ENCODE measurements at places on chromosomes 3 and 15. TPM values are rescaled to one million over a fixed set of nuclear protein-coding genes. Genes with fewer than 3 reads are reported as not detected.

The TBC1D23 gene
- total RNA-seq: 18.3 TPM

The ZNF280D gene
- total RNA-seq: 29.9 TPM

DNA sequence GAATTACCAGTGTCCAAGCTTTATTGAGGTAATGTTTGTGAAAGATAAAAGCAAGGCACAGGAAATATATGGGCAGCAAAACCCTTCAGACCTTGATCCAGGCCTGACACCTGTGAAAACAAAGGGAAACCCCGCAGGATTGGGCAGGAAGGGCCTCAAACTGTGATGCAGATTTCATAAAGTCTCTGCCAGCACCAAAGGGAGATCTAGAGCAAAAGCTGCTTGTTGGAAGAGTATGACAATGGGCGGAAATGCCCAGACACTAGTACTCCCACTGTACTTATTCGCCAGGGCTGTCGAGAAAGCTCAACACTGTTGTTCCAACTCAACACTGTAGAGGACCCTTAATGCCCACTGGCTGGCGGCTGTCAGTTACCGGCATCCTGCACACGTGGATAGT, 207.9 kb downstream of the CD47 start:
- H3K4me1 ChIP-seq: no peaks in the 10 kb centered on the region
- no peaks in the 10 kb centered on the region for H3K27me3 ChIP-seq
- H3K36me3 ChIP-seq: no peaks in the 10 kb centered on the region
- no peak overlapping the region for H3K27ac ChIP-seq
- no peak overlapping the region for H3K4me3 ChIP-seq

GRCh38 chr3:64266983-64267382, 41.7 kb upstream of the PRICKLE2 start:
- H3K27me3 ChIP-seq: peaks cover 26% of the 10 kb centered on the region
- no peak for DNase-seq
- no peaks in the 10 kb centered on the region for H3K36me3 ChIP-seq
- no peak overlapping the region for H3K4me3 ChIP-seq
- no peak overlapping the region for H3K27ac ChIP-seq

- H3K4me3 ChIP-seq: no peak overlapping the region
- peaks cover 10% of the 10 kb centered on the region for H3K36me3 ChIP-seq
- H3K27ac ChIP-seq: no peak overlapping the region
- DNase-seq: no peak
Observed at GRCh38 chr3:51999846-52000245, 4.2 kb upstream of the RPL29 start.

DNA sequence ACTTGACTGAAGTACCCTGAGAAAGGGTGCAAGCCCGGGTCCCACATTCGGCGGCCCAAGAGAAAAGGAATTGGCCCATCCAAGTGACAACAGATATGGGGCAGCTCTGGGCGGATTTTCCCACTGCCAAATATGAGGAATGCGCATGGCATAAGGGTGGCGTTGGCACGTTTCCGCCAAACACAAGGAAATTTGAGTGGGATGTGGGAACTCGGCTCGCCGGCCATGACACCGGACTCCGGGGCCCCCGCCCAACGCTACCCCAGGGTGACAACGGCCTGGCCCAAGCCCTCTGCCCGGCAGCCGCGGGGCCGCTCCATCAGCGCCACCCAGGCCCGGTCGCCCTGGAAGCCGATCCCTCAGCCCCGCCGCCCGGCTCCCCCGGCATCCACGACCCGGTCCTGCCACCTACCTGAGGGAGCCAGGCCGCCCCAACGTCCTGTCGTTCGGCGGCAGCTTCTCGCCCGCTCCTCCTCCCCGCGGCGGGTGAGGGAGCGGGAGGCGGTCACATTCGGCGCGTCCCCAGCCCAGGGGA, 449 bp downstream of the RAF1 start:
- peaks cover 5% of the 10 kb centered on the region for H3K36me3 ChIP-seq
- H3K27me3 ChIP-seq: no peaks in the 10 kb centered on the region
- peak overlapping the region; percentile 99 for H3K27ac ChIP-seq
- peaks cover 36% of the 10 kb centered on the region for H3K4me1 ChIP-seq
- no peak for DNase-seq
- H3K4me3 ChIP-seq: peak overlapping the region; percentile 86

DNA sequence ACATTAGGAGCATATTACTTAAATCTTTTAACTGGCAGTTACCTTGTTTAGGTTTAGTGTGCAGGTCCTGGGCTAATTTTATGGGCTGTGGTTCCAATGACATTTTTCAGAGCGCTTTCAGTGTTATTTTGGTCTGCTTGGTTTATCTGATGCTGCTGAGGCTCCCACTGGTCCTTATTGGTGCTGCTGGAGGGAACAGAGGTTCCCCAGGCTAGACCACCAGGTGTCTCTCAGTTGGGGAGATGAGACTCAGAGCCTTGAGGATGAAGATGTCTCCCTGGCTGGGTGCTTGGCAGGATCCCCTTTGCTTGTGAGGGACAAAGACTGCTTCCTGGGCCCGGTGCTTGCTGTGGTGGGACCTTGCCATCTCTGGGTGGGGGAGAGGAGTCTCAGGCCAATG, 28.3 kb upstream of the TASOR start:
- no peak for DNase-seq
- H3K36me3 ChIP-seq: no peaks in the 10 kb centered on the region
- no peaks in the 10 kb centered on the region for H3K4me1 ChIP-seq
- no peak overlapping the region for H3K27ac ChIP-seq
- no peak overlapping the region for H3K4me3 ChIP-seq

DNA sequence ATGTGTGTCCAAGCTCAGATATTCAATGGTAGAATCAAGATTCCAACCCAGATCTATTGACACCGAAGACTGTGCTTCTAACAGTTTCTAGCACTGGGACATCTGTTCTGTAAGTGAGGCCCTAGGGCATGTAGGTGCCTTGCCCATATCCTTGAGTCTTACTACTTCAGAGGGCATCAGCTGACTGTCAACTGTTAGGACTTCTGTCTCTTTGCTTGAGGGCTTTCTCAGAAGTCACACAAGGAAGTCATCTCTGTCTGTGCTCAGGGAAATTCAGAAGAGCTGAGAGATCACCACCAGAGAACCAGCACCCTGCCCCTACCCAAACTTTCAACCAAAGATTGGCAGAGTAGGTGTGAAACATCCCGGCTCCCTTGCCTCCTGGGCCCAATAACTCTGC, 403.6 kb upstream of the PROK2 start:
- peaks cover 33% of the 10 kb centered on the region for H3K4me1 ChIP-seq
- H3K27ac ChIP-seq: no peak overlapping the region
- no peak for DNase-seq
- H3K4me3 ChIP-seq: no peak overlapping the region
- peaks cover 6% of the 10 kb centered on the region for H3K36me3 ChIP-seq

DNA sequence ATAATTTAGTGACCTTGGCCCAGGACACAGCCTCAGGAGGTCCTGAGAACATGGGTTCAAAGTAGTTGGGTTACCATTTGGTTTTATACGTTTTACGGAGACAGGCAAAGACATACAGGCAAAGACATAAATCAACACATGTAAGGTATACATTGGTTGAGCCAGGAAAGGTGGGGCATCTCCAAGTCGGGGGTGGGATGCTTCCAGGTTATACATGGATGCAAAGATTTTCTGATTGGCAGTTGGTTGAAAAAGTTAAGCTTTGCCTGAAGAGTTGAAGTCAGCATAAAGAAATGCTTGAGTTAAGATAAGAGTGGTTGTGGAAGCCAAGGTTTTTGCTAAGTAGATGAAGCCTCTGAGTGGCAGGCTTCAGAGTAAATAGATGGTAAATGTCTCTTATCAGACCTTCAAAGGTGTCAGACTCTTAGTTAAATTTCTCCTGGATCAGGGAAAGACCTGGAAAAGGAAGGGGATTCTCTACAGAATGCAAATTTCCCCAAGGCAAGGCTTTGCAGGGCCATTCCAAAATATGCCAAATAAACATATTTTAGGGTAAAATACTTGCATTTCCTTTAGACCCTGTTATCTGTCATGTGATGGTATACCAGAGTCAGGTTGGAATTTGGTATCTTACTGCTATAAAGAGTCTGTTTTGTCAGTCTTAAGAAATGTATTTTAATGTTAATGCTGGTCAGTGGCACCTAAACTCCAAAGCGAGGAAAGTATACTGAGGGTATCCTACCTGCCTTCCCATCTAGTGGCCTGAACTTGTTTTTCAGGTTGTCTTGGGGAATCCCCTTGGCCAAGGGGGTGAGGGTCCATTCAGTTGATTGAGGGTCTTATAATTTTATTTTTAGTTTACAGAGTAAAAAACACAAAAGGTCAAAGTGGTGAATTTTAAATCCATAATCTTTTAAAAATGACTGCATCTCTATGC, 8.2 kb upstream of the PDHB start:
- no peaks in the 10 kb centered on the region for H3K36me3 ChIP-seq
- no peaks in the 10 kb centered on the region for H3K4me1 ChIP-seq
- H3K27me3 ChIP-seq: peaks cover 10% of the 10 kb centered on the region
- no peak for DNase-seq
- no peak overlapping the region for H3K27ac ChIP-seq
- H3K4me3 ChIP-seq: no peak overlapping the region

DNA sequence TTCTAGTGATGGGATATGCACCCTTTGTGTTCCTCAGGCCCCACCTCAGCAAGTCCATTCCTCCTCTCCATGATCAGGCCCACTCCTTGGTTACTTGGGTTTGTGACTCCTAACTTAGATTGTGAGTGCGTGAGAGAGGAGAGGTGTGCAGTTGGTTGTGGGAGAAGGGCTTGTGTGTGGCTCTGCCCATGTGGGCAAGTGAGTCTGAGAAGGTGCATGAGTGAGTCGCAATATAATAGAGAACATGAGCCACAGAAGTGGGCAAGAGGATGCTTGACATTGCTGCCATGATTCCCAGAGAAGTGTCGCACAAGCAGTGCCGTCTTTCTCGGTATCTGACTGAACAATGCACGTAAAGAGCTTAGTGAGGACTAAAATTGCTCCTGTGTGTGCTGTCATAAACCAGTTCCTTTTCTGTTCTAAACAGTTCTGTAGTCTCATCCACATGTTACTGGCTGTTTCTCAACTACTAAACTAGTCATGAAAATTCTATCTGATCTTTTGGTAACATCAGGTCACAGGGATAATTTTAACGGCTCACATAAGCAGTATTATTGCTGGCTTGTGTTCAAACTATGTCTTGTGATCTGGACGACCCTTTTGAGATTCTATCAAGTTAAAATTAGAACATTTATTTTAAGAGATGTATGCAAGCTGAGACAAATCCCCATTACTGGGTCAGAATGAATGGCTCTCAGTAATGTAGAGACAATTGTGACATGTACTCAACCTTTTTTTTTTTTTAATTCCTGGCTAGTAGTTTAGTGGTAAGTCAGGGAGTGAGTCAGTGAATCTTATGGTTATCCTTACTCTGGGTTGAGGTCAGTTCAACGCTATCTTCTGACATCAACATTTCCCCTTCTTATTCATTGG, 25.6 kb downstream of the GYG1 start:
- DNase-seq: no peak
- no peaks in the 10 kb centered on the region for H3K27me3 ChIP-seq
- peaks cover 38% of the 10 kb centered on the region for H3K36me3 ChIP-seq
- H3K4me3 ChIP-seq: no peak overlapping the region
- H3K4me1 ChIP-seq: peaks cover 35% of the 10 kb centered on the region

DNA sequence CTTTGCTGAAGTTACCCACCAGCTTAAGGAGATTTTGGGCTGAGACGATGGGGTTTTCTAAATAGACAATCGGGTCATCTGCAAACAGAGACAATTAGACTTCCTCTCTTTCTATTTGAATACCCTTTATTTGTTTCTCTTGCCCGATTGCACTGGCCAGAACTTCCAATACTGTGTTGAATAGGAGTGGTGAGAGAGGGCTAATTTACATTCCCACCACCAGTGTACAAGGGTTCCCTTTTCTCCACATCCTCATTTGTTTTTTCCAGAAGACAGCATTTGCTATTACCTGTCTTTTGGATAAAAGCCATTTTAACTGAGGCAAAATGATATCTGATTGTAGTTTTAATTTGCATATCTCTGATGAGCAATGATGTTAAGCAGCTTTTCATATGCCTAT, 329.9 kb upstream of the TPRG1 start:
- H3K4me3 ChIP-seq: no peak overlapping the region
- DNase-seq: no peak

DNA sequence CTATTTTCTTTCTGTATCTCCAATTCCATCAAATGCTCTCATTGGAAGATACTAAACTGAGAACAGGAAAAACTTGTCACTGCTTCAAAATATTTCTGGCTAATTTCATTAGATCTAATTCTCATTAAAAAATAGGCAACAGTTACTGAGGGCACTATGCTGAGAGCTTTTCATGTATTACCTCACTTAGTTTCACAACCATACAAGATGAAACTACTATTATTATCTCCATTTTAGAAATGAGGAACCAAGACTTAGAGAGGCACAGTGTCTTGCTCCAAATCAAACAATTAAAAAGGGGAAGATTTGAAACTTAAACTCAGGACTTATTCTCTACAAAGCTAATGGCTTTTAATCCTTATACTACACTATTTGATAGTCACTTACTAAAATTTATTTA, 7.2 kb upstream of the OTOL1 start:
- no peak overlapping the region for H3K4me3 ChIP-seq
- H3K36me3 ChIP-seq: no peaks in the 10 kb centered on the region
- peaks cover 8% of the 10 kb centered on the region for H3K27me3 ChIP-seq

DNA sequence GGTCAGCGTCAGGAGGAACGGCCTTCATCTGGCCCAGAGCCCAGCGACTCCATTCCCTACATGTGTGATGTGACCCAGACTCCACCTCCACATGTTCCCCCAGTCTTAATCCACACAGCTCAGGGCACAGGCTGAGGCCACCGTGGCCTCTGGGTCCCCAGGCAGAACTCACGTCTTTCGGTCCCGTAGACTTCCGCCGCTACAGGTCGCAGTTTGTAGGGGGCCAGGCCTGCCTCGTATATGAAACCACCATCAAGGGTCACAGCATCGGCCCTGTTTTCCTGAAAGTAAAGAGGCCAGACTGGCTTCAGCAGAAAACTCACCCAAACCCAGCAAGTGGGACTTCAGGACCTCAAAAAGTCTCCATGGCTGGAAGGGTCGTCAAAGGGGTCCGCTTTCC, 8.6 kb downstream of the LTF start:
- no peaks in the 10 kb centered on the region for H3K36me3 ChIP-seq
- DNase-seq: no peak
- no peaks in the 10 kb centered on the region for H3K4me1 ChIP-seq
- H3K27me3 ChIP-seq: peaks cover 48% of the 10 kb centered on the region
- no peak overlapping the region for H3K27ac ChIP-seq

Measured in activated T-helper 1 cell treated with anti-CD3 and anti-CD28 coated beads, Interleukin-12 subunit alpha, Interleukin-12 subunit beta, Interleukin-2, Interleukin-4 antibody, amounts not matched to agents 30 ng/mL and 10 ng/mL and 1 ng/mL, durations not matched to agents 14 hours and 24 hours and 36 hours (primary cell).